ENCODE measurements at places on chromosomes 6 and 20.

GRCh38 chr6:14824060-14824459 lies 421.8 kb upstream of the JARID2 start:
- DNase-seq = no peak

- no peak for DNase-seq
These were observed 20.5 kb upstream of the PDE7B start for GRCh38 chr6:135831016-135831415.

GRCh38 chr6:151068761-151069312 lies 170.9 kb upstream of the AKAP12 start:
- no peak for DNase-seq

DNA sequence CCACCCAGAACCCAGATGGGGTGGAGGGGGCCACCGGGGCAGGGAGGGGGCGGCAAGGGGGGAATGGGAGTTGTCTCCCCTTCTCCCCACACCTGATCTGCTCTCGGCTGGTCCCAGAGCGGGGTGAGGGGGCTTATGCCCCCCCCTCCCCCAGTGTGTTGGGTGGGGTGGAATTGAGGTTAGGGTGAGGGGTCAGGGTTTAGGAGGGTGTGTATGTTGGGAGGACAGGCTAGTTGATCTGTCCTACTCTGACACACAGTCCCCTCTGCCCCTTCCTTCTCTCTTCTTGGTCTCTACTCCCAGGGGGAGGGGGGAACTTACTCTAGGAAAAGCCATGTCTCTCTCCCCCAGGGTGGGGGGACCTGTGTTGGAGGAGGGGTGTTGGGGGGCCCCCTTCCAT lies 1.9 kb upstream of the ZBTB9 start:
- DNase-seq = no peak

GRCh38 chr6:130827247-130828149 lies at the start of gene SMLR1:
Gene SMLR1 (plus strand): TSS chr6:130827406. CDS start chr6:130827414, 8 bp downstream.
- DNase-seq = no peak

- no peak for DNase-seq
These were observed 27.2 kb downstream of the ERMARD start for GRCh38 chr6:169778646-169779045.

All from activated CD4-positive, alpha-beta T cell treated with anti-CD3 and anti-CD28 coated beads for 24 hours (primary cell).